ENCODE measurements at places on chromosomes 2 and 18.
A peak's percentile ranks its signal among the peaks of the same experiment; 100 is the strongest.

GRCh38 chr18:62999392-62999791, 284.1 kb downstream of the PHLPP1 start:
- no peak for DNase-seq

DNA sequence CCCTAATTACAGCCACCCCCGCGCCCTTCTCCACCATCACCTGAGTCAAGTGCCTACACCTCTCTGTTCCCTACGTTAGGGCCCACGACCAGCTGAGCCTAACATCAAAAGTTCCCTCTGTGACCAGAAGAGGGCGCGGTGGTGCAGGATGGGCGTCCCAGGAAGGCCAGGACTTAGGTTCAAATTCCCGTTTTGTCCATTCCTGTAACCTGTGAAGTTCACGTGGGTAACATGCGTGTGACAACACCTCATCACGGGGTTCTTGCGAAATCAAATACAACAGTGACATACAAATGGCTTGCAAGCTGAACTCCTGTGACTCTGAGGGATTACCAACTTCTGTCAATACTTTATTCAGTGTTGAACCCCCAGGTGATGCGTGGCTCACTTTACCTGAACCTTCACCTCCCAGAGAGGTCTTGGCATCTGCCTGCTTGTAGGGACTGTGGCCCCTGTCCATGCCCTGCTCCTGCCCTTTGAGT, 207.9 kb downstream of the ARL4C start:
- peak; percentile 72 for DNase-seq

DNA sequence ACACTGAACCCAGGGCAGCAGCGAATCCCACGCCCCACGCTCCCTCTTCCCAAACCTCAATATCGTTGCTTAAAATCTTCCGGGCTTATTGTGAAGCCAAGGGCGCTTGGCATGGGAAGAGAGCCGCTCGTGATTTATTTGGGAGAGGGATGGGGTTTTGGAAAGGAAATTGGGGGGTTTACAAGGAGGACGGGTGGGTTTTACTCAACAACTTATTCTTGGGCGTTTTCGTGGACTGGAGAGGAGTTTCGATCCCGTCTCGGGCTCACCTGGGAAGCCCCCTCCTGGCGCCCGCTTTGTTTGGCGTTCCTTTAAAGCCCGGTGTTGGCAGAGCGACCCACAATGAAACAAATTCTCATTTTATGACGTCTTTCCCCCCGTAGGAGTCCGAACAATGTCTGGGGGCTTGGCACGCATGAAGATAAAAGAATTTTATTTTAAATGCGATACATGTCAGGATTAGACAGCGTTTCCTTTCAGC, 135.3 kb downstream of the INSIG2 start:
- no peak for DNase-seq

DNA sequence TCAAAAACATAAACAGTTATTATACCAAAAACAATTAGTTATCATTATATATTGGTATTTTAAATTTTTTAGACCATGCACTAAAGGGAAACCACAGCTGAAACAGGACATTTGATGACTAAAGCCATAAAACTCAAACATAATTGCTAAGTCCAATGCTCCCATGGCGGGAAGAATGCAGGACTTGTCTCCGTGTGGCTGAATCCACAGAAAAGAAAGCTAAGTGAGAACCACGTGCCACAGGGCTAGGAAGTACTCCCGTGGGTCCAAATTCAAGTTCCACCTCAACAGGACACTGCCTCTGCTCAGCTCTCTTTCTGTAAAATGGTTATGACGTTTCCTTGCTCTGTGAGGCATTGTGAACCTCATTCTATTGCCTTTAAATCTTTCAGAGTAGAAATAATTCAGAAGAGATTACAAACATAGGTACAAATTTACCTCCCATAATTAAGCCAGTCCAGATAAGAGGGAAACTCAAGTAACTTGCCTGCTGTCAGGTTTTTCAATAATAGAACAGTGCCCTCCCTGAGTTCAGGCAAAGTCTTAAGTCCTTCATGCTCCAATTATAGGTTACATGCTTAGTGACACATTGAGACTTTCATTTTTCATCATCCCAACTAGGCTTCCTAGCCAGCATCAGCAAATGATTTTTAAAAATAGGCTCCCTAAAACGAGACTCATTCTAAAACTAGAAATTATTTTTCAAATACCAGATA, 36.7 kb downstream of the FTCDNL1 start:
- DNase-seq, result no peak

DNA sequence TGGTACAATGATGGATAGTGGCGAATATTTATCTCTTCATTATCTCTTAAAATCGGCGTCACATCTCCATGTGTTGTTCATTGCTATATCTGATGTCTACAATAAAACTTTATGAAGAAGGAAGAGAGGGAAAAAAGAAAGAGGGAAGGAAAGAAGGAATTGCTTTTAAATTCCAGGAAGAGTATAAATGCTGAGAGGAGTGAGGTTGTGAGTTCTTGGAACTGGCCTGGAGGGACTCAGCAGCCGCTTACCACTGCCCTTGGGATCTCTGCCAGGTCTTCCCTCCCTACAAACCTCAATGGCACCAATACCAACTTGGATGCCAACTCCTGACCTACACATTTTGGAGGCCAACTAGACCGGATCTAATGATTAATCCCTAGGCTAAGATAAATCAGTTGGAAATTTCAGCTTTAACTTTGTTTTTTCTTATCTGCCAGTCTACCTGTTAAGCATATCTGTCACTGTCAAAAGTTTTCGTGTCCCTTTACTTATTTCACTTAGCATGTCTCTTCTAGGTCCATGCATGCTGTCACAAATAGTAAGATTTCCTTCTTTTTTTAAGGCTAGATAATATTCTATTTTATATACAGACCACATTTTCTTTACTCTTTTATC, 9.8 kb downstream of the SCN9A start:
- DNase-seq, result no peak

GRCh38 chr2:20097889-20098714, 46.7 kb upstream of the LAPTM4A start:
- peak; percentile 64 for DNase-seq

DNA sequence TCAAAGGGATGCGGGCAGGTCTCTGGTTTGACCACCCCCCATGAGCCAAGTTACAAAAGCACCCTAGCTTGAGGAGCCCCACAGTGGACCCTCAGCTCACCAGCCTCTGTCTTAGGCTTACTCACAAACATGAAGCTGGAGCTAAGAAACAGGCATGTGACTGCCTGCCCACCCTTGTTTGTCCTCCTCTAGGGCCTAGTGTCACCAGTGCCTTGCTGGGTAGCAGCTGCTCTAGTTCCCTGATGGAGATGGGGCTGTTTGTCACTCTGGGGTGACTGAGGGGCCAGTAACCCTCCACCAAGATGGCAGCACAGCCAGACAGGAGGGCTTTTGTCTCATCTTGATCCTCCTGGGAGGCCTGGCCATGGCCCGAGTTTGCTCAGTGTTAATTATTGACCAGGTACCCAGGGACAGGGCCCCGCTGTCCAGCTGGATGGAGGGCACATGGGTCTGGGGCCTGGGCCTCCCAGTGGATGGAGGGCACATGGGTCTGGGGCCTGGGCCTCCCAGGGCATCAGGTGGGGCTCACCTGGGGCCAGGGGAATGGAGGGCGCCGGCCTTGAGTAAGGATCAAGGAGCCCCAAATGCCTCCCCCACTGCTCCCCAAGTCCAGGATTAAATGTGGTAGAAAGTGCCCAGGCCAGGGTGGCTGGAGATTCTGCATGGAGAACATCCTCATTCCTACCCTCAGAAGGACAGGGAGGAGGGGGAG, 185.9 kb upstream of the HAAO start:
- DNase-seq, result no peak

Measured in effector memory CD8-positive, alpha-beta T cell (primary cell).